ENCODE measurements at places on chromosomes 6 and 20.

DNA sequence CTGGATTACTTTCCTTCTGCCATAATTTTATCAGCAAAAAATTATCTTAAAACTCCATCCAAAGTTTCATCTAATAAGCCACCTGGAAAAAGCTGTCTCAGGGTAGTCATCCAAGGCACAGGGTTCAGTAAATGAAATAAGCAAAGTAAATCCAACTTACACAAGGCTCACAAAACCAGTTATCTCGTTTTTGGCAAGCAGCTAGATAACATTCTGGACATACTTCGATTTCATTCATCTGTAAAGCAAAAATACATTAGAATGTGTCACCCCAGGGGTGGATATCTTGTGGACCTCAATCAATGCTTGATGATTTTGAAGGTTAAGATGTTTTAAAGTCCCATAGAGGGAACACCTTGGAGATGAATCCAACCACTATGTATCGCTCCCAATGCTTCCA, 73.1 kb downstream of the ZMYND8 start:
- no peak for DNase-seq

DNA sequence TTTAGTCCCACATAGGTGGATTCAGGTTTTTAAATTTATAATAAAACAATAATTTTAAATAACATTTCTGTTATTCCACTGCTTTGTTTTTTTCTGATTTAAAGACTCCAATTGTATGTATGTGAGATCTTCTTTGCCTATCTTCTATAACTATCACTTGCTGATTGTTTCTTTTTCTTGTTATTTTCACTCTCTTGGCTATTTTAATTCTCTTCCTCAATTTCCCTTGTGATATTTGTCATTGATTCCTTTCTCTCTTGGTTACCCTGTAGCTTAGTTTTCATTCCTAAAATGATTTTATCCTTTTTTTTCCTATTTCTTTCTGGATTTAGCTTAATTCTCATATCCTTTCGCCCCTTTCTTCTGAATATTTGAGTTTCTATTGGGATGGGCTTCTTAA, 227.3 kb upstream of the TENT5A start:
- no peak for DNase-seq

GRCh38 chr6:44660561-44661220, 273.2 kb downstream of the CDC5L start:
- DNase-seq, result no peak

DNA sequence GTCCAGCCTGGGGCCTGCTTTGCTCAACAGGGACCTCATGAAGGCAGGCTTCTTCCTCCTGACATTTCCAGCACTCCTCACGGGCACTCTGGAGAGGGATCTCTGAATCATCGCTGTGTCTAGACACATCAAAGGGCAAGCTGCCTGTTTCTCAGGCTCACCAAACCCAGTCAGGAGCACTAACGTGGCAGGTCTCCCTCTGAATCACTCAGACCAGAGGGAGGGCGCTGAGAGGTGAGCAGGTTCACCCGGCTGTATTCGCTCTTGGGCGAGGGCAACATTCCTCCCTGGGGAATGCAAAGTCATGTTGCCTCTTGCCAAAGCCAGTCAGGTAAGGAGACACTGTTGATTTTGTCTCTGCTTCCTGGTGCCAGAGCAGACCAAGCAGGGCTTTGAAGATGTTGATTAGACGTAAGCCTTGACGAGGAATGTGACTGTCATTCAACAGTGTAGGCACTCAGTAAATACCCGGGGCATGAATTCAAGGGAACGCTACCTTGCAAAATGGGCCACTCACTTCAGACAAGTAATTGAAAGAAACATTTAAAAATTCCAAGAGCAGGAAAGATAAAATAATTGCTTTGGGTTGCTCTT, 50.1 kb downstream of the CYP24A1 start:
- DNase-seq, result no peak

DNA sequence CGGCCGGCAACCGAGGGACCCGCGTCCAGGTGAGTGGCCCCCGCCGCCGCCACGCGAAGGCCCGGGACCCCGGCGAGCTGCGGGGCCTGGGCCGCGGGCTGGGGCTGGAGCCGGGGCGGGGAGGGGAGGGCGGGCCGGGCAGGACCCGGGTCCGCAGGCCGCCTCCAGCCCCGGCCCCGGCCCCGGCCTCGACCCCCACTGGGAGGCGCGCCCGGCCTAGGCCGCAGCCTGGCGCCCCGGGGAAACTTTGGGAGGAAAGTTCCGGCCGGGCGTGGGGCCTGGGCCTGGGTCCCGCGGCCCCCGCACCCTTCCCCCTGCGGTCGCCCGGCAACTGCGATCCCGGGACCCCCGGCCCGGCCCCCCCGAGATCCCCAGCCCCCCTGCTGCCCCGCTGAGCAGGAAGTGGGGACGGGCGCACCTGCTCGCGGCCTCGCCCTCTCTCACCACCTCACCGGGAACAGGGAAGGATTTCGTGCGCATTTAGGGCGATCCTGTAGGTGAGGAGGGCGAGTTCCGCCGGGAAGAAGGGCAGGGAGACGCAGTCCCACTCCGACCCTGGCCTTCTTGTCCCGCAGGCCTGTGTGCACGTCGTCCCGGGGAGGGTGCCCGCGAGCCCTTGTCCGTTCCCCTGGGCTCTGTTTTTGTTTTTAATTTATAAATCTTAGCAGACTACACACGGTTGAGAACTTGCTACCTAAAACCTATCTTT, 402 bp downstream of the OSBPL2 start:
- no peak for DNase-seq

DNA sequence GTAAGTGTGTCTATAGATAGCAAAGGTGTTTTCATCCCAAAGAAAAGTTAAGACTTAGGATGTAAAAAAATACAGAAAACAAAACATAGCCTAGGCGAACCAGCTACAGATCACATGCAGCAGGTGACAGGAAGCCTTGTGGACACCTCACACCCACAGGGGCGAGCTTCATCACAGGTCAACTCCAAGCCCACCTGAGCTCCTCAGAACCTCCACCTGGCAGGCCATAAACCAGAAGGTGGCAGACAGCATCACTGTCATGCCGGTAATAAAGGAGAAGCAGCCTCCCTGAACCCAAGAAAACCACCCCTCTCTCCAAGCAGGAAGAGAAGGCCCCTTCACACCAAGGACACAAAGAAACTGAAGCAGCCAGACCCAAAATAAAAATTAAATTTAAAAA, 1.0 kb downstream of the RALGAPA2 start:
- DNase-seq, result peak; percentile 33

DNA sequence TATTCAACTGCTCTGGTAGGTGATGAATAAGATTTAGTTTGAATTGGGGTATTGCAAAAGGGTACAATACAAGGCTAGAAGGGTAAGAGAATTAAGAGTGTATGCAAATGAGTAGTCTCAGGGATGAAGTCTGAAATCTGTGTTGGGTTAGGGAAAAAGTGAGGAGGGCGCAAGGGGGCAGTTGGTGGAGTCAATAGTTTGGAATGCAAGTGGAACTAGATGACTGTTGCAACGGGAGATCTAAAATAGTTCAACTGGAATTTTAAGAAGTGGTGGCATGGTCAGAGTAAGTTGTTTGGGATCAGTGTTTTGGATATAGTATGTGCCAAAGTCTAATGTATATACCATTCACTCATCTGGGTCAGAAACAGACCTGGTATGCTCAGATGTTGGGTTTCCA, 329.6 kb downstream of the GJA1 start:
- DNase-seq, result no peak

DNA sequence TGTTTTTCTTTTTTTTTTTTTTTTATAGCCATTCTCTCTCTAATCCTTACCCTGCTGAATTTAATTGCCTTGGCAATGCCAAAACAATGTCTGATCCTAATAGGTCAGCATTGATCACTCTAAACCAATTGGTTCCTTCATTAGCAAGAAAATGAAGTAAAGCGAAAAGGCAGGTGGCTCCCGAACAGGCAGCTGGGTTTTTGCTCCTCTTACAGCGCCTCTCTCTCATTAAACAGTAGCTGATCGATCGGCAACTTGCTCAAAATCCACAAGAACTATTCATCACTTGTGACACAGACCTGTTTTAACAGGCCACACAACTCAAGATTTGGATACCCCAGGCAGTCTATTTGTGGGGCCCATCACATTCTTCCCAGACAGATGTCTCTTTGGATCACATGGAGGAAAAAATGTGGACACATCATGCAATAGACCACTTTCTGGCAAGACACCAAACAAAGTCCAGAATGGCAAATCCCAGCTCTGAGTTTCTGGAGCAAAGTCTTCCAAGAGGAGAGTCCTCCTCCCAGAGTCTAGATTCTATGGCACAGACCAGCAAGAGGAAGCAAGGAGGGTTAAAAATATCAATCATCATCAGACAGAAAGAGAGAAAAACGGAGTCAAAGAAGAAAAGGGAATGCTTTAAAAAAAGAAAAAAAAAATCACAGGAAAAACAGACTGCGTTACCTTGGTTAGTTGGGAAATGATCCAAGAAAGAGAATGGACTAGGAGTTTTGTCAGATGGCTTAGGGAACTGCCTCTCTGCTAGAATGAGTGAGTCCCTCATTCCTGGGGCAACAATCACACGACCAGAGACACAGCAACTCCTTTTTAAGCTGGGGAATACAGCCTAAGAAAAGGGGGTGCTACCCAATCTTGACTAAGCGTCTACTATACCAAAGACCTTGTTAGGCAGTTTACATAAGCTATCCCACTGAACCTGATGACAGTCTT, 247.8 kb downstream of the BTBD9 start:
- no peak for DNase-seq

GRCh38 chr6:20605581-20605980, 71.3 kb downstream of the CDKAL1 start:
- no peak for DNase-seq

DNA sequence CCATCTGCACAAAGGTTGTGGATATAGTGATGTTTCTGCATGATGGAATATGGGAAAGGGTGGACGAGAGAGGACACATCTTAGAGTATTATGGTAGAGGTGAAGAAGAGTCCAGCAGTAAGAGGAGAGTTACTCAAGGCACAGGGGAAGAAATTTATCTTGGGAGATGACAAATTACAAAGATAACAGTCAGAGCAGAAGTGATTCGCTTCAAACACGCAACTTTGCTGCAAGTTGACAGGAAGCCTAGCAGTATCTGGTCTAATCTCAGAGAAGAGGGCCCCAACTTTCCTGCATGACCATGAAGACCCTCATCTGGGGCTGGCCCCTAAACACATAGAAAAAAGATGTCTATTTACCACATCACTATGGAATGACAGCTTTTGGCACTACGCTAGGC, 1.2 kb upstream of the CALHM6 start:
- no peak for DNase-seq

- no peak for DNase-seq
Measured at GRCh38 chr6:95274686-95275235, 302.6 kb upstream of the MANEA start.

DNA sequence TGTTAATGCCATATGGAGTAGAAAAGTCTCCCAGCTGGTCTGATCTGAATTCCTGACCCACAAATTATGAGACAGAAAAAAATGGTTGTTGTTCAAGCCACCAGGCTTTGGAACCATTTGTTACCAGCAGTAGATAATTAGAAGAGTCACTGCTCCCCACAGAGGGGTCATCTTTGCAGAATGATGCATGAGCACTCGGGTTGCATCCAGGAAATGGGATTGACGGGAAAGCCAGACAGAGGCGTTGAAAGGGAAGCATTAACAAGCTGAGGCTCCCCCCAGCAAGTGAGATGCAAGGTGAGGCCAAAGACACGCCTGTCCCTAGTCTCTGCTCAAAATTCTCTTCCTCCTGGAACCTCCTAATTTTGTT, 182.5 kb downstream of the SYNDIG1 start:
- no peak for DNase-seq

DNA sequence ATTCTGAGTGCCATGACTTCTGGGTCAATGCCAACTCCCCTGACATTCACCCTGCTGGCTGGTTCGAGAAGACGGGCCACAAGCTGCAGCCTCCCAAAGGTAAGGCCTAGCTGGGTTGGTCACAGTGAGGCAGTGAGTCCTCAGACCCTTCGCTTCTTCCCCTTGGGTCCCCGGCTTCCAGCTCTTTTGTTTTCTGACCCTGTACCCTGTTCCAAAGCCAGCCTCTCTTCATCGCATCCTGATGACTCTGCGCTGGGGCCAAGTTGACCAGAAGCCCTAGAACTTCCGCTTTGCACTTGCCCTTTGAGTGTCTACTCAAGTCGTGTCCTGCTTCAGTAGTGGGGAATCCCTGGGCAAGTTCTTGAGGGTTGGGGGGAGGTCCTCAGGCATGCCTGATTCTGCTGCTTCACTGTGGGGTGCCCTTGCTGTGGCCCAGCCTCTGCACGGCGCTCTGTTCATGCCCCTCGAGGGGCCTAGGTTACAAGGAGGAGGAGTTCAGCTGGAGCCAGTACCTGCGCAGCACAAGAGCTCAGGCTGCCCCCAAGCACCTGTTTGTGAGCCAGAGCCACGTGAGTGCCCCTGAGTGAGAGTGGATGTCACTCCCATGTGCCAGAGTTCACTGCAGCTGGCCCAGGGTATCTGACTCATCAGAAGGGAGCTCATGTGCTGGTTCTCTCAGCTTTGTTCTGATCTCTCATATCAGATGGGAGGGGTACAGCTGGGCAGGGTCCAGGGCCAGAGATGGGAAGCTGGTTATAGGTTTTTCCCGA, 23.0 kb downstream of the L3MBTL1 start:
- no peak for DNase-seq

DNA sequence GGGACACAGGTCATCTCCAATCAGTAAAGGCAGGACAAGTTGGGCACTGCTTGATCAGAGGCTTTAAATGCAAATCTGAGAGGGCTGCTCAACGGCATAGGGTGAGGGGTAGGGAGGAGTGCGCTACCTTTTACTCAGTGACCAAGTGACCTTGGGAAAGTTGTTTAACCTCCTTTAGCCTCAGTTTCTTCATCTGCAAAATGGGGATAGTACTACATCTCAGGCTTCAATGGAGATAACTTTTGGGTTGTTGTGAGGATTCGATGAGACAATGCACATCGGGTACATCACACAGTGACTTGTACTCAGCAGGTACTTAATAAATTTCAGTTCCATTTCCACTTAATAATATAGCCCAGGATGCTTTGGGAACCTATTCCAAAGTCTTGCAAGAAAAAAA, 22.6 kb downstream of the MDGA1 start:
- no peak for DNase-seq

DNA sequence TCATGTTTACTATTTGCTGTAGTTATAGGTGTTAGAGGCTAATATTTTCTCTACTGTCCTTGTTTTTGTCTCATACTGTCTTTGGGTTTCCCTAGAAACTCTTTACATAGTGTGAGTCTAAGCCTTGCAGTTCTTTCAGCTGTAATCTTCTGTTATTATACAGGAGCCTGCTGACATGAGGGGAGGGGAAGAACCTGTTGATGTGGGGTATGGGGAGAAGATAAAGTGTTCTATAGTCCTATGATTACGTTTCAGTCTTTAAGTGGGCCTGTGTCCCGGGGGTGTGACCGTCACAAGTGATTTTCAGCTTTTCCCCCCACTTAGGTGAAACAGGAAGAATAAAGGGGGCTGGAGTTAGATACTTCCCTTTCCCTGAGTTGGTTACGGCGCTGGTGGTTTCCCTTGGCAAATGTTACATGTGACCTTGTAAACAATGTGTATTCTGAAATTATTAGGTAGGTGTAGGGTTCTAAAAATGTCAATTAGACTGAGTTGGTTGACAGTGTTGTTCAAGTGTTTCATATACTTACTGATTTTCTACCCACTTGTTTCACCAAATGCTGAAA, 41.3 kb downstream of the REV3L start:
- DNase-seq, result peak; percentile 63

Data from OCI-M1 (cell line).